ENCODE measurements at places on chromosomes 11 and 22. TPM values are rescaled to one million over a fixed set of nuclear protein-coding genes. Genes with fewer than 3 reads are reported as not detected.

- H3K4me1 ChIP-seq, result peaks cover 5% of the 10 kb centered on the region
- no peak overlapping the region for H3K4me3 ChIP-seq
- DNase-seq, result no peak
- no peaks in the 10 kb centered on the region for H3K27me3 ChIP-seq
- H3K36me3 ChIP-seq, result peaks cover 41% of the 10 kb centered on the region
These were observed 8.1 kb downstream of the RIC8A start for GRCh38 chr11:215581-216037.

DNA sequence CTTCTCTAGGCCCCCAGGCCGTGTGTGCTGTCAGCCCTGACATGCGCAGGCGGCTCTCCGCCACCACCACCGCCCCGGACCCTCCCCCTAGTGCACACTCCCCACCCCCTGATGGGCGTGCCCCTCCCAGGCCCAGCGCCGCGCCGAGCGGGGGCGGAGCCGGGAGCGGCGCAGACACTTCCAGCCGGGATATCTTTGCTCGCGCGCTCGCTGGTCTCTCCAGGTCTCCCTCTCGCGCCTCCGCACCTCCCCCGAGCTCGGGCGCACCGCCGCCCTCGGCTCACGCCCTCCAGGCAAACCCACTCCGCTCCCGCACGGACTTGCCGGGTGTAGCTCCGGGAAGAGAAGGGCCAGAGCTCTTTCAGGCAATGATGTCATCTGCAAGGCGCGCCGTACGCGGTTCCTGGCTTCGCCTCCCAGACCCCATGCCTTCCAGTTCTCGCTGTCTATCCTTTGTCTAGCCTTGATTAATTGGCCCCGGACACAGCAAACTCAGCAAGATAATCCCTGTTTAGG is at the start of gene SCN3B:
SCN3B (minus strand) TSS at position 59 of the 516 bp plus-strand sequence. CDS start 823 bp downstream, outside the sequence.
- H3K27me3 ChIP-seq, result no peaks in the 10 kb centered on the region
- peaks cover 22% of the 10 kb centered on the region for H3K4me1 ChIP-seq
- DNase-seq, result no peak
- peak within 1 kb of the TSS; percentile 66 for H3K4me3 ChIP-seq
- peak within 1 kb of the TSS; percentile 73 for H3K27ac ChIP-seq

DNA sequence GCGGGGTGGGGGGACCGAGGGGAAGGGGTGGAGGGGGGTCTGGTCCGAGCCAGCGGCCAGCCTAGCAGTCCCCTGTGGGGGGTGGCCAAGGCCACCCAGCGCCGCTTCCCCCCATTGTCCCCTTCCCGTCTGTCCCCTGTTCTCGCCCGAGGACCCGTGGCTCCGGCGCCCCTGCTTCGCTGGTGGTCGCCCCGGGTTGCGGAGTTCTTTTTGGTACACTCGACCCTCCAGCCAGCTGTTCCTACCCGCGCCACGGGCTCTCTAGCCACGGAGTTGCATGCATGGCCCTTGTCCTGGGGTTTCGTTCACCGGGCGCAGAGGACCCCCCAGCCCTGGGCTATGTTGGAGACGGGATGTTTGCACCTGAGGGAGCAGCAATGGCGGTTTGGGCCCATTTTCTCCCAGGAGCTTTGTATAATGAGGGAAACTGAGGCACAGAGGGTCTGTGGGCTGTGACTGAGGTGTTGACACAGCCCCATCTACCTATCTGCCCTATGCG is 489 bp downstream of the RNF214 start:
- peak overlapping the region; percentile 67 for H3K4me3 ChIP-seq
- peaks cover 34% of the 10 kb centered on the region for H3K4me1 ChIP-seq
- peaks cover 24% of the 10 kb centered on the region for H3K36me3 ChIP-seq
- no peaks in the 10 kb centered on the region for H3K27me3 ChIP-seq
- peak overlapping the region; percentile 97 for H3K27ac ChIP-seq

- DNase-seq, result no peak
- H3K4me1 ChIP-seq, result peaks cover 13% of the 10 kb centered on the region
- no peak overlapping the region for H3K27ac ChIP-seq
- no peaks in the 10 kb centered on the region for H3K27me3 ChIP-seq
- no peaks in the 10 kb centered on the region for H3K36me3 ChIP-seq
- no peak overlapping the region for H3K4me3 ChIP-seq
These were observed 169.0 kb upstream of the GRK3 start for GRCh38 chr22:25395468-25395867.

Gene CEP164
- total RNA-seq, result 7.6 TPM

Gene SCGB2A2
- total RNA-seq, result not detected

Gene MMP1
- total RNA-seq, result not detected

Gene MISFA
- 8.3 TPM for total RNA-seq
